ENCODE measurements at places on chromosomes 2 and 18.
A peak's percentile ranks its signal among the peaks of the same experiment; 100 is the strongest.

DNA sequence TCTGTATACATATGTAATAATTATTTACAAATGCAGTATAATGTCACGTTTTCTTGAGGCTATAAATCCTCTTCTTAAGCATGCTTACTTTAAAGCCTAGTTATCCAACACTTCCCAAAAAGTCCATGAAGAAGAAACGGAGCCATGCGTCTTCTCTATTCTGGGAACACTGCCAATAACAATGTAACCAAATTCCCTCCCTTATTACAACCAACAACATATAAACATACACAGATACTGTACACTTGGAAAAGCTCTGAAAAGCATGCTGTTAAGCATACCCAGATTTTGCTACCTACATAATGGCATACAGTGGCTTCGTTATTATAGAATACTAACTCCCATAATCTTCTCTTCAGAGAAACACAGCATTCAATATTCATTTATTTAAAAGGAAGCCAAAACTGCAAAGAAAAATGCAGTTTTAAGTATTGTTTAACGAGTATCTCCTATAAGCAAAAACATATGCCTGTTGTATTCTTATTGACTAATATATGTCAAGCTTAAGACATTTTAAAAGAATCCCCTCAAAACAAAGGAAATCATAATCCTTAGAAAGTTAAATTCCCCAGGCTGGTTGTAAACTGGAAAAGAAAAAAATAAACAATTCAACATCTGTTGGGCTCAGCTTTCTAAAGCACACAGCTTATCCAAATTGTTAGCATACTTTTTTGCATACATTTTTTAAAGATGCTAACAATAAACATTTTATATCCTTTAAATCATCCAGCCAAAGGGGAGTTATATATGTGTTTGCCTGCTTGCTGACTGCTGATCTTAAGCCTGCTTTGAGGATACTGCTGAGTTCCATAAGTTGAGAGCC is 83.4 kb downstream of the SLC25A12 start:
- peak; percentile 57 for DNase-seq

DNA sequence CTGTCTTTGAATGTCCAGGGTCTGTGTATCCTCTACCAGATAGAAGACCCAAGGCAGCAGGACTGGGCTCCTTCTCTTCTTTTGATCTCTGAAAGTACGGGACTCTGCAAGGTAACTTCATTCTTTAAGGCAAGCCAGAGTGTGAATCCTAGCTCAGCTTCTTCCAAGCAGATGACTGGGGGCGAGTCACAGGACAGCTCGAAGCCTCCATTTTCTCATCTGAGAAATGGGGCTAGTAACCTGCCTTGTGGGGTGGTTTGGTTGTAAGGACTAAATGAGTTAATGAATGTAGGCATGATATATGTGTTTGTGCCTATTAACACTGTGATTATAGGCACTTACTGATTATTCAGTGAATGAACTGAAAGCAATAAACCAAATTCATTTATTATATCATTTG is 46.7 kb downstream of the DGKD start:
- DNase-seq = no peak

- DNase-seq = no peak
Observed at GRCh38 chr18:40075616-40076015, 1879.4 kb upstream of the PIK3C3 start.

GRCh38 chr2:26595146-26595545 is 46.0 kb downstream of the CIB4 start:
- no peak for DNase-seq

GRCh38 chr2:103605071-103605780 is 843.4 kb downstream of the TMEM182 start:
- DNase-seq = no peak

- DNase-seq = peak; percentile 84
Observed at GRCh38 chr18:62437235-62438017, 85.4 kb upstream of the ZCCHC2 start.

GRCh38 chr2:157256626-157257025 is 879 bp upstream of the GALNT5 start:
- peak; percentile 27 for DNase-seq

DNA sequence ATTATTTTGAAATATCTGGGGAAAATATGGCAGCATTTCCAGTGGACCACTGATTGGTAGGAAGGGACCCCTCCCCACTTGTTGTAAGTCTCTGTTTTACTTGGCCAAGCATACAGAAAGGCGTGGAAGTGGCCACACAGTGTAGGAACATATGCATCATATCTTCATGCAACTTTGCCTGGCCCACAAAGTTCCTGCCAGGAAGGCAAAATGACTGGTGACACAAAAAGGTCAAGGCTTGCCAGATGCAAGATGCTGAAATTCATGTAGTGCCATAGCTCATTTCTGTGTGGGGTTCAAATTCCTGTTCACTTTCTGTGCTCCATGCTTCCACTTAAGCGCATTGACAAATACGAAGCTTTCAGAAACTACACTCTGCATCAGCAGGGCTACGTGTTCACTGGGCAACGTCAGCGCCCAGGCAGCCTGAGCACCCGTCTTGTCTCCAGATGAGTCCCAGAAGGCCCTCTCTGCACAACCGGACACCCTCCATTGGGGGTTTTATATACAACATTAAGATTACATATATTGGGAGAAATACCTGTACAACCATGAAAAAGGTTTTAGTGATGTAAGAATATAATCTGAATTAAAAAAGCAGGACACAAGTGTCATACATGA is 3.6 kb downstream of the DYNC2LI1 start:
- DNase-seq = no peak

DNA sequence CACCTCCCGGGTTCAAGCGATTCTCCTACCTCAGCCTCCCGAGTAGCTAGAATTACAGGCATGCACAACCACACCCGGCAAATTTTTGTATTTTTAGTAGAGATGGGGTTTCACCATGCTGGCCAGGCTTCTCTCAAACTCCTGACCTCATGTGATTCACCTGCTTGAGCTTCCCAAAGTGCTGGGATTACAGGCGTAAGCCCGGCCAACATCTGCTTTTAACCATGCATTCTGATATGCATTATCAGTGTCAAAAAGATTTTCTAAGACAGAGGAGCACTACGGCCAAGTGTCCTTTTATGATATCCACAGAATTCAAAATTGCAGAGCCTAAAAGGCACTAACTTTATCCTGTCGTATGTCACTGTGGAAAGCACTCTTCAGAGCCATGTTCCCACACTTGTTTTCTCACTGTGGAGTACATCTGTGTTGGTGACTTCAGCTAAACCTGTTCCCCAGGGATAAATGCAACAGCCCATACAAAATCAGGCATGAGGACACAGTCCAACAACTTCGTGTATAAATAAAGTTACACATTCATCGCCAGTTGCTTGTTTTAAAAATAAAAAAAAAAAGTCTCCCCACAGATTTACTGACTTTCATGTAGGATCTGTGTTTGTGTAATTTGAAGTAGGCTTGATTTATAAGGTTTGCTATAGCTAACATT is 56.4 kb downstream of the STK25 start:
- no peak for DNase-seq
